GM04503 (cell line): ENCODE measurements at places on chromosomes 2 and 18.
A peak's percentile ranks its signal among the peaks of the same experiment; 100 is the strongest.

GRCh38 chr2:74533464-74533863, 3.7 kb downstream of the HTRA2 start:
- DNase-seq = no peak

DNA sequence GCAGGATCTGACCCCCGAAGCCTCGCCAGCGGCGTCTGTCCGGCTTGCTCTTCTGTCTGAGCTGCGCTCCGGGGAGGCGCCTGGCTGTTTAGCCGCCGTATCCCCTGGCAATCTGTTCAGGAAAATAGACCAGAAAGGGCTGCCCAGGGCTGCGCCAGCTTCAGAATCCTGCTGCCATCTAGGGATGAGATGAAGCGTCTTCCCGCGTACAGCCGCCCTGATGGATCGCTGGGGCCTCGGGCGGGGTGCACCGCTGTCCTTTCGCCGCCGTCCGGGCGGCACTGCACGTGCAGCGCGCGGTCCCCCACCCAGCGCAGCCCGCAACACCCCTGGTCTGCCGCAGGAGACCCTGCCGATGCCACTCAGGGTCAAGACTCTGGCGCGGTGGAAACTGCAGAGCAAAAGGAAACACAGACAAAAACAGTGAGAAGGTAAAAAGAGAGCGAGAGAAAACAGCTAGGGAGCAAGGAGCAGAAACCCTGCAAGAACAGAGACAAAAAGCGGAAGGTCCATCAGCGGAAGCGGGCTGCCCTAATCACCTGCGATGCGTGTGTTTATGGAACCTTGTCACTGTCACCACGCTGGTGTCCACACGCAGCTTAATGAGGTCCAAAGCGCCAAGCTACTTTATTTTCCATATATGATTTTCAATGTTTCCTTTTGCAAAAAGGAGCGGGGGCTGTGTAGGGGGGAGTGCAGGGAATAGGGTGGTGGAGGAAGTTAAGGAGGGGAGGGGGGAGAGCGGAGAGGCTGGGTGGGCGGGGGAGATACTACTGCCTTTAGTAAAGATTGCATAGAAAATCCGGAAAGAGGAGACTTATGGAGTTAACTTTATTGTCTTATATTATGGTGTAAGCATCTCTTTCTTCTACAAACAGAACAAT, 2113.3 kb upstream of the PIK3C3 start:
- DNase-seq = peak; percentile 8

DNA sequence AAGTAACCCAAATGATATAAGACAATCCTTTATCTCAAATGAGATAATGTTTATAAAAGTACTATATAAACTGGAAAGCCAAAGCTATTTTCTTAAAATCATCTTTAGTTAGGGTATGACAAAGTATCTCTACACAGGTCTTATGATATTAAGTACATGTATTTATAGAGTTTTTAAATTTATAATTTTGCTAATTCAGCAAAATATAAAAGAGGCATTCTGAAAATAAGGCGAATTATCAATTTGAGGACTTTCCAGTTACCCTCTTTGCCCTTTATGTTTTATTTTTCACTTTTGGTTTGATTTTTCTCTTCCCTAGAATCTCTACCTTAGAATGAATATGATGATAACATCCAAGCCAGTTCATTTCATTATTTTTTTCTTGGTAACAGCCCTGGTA, 115.2 kb downstream of the ZNF521 start:
- DNase-seq = no peak

- DNase-seq = peak; percentile 5
Measured at GRCh38 chr2:182980115-182980514, 58.1 kb downstream of the NCKAP1 start.

DNA sequence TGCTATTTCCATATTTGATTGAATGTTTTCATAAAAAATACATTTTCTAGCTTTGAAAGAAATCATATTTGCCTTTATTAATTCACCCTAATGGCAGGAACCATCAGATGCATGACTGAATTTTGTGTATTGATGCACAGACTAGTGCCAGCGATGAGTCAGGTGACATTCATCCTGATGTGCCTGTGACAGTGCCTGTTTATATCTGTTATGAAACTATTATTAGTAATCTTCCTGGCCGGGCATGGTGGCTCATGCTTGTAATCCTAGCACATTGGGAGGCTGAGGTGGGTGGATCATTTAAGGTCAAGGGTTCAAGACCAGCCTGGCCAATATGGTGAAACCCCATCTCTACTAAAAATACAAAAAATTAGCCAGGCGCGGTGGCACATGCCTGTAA, 170.0 kb downstream of the TSN start:
- no peak for DNase-seq

- DNase-seq = no peak
Measured at GRCh38 chr2:146604521-146604920, 1240.3 kb upstream of the ACVR2A start.

GRCh38 chr2:15316370-15316814, 244.7 kb downstream of the NBAS start:
- DNase-seq = no peak

DNA sequence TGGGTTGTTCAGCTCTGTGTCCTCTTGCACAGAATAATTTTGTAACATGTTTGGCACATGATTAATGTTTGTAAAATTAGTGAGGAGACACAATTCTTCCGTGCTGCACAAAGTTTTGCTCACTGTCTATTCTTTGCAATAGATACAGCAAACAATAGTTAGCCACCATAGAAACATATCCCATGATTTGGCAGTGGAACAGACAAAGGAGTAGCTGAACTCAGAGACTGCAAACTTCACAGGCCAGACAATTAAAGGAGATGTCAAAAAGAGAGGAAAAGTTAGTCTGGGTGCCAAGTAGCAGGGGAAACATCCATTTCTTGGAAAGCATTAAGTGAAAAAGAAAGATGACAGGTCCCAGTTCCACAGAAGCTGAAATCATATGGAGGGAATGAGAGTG, 267.4 kb upstream of the NRXN1 start:
- DNase-seq = no peak

DNA sequence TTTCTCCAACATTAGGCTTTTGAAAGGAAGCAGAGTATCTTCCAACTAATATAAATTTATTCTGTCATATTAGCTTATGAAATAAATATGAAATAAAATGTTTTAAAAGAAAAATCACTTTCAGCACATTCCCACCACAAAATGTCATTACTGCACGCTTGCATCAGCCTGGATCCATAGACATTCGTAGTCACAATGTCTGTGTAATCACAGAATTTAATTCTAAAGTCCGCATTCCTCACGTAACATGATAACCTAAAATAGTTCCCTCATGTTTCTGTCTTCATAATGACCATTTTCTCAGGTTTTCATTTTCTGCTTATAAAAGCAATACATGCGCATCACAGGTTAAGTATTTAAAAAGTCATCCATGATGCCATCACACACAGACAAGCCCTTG, 47.1 kb downstream of the HDAC4 start:
- DNase-seq = no peak

DNA sequence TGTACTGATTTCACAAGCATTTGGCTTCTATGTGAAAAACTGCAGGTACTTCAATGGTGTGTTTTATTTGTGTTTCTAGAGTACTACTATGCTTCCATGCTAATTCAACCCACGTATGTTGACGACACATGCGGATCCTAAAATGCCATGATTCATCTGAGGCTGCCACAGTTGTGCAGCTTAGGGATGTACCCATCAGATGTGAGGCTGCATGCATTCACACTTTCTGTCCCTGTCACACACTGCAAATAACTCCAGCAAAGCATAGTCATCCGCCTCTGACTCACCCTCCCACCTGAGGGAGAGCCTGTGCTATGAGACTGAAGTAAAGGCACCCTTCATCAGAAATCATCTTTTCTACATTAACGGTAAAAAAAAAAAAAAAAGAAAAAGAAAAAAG, 22.1 kb upstream of the SERTAD2 start:
- DNase-seq = no peak

DNA sequence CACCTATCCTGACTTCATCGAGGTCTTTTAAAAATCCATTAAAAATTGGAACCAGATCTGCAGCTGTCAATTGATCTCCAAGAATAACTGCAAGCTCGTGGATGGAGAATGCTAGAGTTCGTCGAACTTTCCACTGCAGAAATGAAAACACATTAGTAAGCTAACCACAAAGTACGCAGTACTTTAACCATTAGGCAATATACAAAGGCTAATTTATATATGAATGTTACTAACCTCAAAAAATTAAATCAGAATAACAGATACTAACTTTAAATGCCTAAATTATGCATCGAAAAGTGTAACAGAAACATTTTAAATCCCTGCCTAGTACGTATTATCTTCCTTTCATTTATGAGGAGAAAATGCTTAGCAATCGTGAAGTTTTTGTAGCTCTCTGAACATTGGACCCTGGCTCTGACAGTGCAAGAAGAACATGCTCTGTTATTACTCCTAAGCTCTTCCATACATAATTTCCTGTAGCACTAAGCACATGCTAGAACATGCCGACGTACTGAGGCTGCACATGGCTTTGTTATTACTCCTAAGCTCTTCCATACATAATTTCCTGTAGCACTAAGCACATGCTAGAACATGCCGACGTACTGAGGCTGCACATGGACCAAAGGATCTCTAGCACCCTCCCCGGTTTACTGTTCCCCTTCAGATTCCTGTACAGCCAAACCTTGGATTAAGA, 57.0 kb downstream of the PPP4R1 start:
- no peak for DNase-seq

- DNase-seq = no peak
Measured at GRCh38 chr2:197926673-197927072, 122.3 kb downstream of the PLCL1 start.

DNA sequence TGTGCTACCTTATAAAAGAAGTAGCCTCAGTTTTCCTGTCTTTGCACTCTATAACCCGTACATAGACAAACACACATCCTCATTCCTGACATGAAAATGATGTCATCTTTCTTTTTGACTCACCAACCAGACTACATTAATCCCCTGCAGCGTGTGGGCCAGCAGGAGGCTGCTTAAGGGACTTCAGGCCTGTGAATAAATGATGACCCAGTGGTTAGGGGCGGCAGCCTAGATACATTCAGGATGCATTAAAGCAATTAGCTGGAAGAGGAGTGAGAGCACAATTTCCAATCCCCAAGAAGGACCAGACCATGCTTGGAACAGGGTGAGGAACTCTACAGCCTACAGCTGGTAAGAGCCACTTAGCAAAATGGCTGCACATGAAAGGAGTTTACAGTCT, 57.3 kb upstream of the KLF7 start:
- no peak for DNase-seq

DNA sequence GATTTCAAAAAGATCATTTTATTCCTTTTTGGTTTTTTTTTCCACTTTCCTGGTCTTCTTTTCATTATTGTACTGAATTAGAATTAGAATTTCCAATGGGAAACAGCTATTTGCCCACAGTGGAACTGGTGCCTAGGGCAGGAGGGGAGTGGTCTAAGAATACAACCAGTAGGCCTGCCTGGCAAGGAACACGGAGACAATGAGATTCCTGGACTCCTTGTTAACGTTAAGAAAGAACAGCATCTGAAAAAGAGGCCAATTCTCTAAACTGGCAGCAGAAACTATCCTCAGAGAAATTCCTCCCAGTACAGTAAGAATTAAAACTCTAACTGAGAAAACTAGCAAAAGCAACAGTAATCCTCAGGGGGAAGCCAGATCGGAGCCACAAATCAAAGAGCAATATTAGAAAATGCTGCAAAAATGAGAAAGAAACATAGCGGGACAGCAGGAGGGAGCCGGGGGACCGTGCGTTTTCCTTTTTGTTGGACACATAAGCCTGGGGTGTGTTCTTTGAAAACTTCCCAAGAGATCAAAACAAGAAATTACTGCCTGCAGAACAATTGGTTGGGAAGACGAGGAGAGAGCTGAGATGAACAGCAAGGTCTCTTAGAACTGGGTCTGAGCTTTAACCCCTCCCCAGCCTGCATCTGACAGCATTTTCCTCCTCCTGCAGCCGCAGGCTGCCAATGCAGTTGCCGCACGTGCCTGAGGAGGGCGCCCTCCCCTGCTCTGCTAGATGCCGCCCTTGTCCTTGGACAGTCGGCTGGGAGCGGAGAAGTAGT, 776.0 kb downstream of the TSN start:
- DNase-seq = no peak
